Activated CD4-positive, alpha-beta memory T cell treated with anti-CD3 and anti-CD28 coated beads, Interleukin-2, amount 10 ng/mL, durations not matched to agents 7 days and 5 days (primary cell): ENCODE measurements at places on chromosomes 16 and 17. TPM values are rescaled to one million over a fixed set of nuclear protein-coding genes. Genes with fewer than 3 reads are reported as not detected.

Gene SCGB1C2
- total RNA-seq: not detected

Gene SRL
- total RNA-seq: not detected

GRCh38 chr17:57898487-57899311 lies 48.9 kb upstream of the MRPS23 start:
- no peaks in the 10 kb centered on the region for H3K36me3 ChIP-seq
- H3K4me1 ChIP-seq: peaks cover 30% of the 10 kb centered on the region
- no peak overlapping the region for H3K4me3 ChIP-seq
- no peak for DNase-seq
- H3K27me3 ChIP-seq: peaks cover 2% of the 10 kb centered on the region
- H3K27ac ChIP-seq: no peak overlapping the region

GRCh38 chr16:50467943-50468748 lies 80.0 kb upstream of the NKD1 start:
- H3K27me3 ChIP-seq: peaks cover 35% of the 10 kb centered on the region
- DNase-seq: no peak
- H3K36me3 ChIP-seq: no peaks in the 10 kb centered on the region
- peaks cover 9% of the 10 kb centered on the region for H3K4me1 ChIP-seq

Gene CCL3
- 112 TPM for total RNA-seq

- peaks cover 9% of the 10 kb centered on the region for H3K27me3 ChIP-seq
- H3K27ac ChIP-seq: no peak overlapping the region
- H3K4me3 ChIP-seq: no peak overlapping the region
- DNase-seq: no peak
Measured at GRCh38 chr16:48511071-48511540, 98.9 kb downstream of the N4BP1 start.

DNA sequence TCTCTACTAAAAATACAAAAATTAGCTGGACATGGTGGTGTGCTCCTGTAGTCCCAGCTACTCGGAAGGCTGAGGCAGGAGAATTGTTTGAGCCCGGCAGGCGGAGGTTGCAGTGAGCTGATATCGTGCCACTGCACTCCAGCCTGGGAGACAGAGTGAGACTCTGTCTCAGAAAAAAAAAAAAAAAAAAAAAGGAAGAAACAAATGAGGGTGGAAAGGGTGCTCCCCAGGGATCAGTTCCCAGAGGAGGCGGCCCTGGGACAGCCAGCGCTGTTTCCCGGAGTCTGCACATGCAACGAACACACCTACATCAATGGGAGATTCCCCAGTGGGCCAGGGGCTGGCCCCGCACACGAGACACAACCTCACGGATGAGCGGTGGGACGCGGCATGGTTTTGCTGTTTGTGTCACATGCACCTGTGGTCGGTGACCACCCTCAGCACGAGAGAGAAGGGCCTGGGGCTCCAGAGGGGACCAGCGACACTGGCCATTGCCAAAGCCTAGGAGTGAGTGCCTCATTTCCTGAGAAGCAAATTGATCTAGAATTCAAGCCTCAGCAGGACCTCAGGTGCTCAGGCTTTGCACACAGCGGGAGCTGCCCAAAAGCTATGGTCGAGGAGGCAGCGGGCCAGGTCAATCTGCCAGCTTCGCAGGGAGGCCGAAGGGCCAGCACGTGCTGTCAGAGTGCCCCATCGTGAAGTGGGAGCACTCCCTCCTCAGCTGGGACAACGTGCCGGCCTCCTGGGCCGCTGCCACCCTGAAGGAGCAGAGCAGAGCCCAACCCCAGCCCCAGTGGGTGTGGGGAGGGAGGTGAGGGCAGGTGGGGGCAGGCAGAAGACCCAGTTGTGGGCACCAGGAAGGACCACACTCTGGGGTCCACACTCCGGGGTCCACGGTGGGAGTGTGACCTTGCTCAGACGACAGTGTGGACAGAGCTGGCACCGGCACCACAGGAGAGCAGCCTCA lies 13.8 kb upstream of the WDR45B start:
- no peaks in the 10 kb centered on the region for H3K36me3 ChIP-seq
- DNase-seq: no peak
- H3K4me3 ChIP-seq: no peak overlapping the region
- H3K4me1 ChIP-seq: no peaks in the 10 kb centered on the region
- no peaks in the 10 kb centered on the region for H3K27me3 ChIP-seq
- H3K27ac ChIP-seq: no peak overlapping the region

- peaks cover 13% of the 10 kb centered on the region for H3K27me3 ChIP-seq
- H3K36me3 ChIP-seq: no peaks in the 10 kb centered on the region
- H3K27ac ChIP-seq: no peak overlapping the region
- H3K4me1 ChIP-seq: no peaks in the 10 kb centered on the region
Measured at GRCh38 chr17:34720760-34721159, 141.4 kb downstream of the TMEM132E start.

- no peak overlapping the region for H3K4me3 ChIP-seq
Measured at GRCh38 chr16:63461248-63461841, 1425.1 kb upstream of the CDH8 start.

DNA sequence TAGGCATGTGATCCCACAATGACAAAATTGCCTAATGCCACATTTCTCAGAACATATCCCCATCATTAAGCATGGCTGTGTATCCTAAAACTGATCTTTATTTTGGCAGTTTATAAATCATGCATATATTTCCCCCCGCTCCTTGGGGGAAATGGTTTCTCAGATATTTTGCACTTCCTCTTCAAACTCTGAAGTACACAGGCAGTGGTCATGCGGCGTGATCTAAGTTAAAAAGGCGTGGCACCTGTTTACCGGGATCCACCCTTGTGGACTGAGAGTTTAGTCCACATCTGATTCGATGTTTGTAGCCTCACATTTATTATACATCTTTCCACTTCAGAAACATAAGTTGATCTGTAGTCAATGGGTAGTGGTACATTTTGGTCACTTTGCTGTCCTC lies 51.4 kb downstream of the USP10 start:
- H3K27me3 ChIP-seq: no peaks in the 10 kb centered on the region
- peaks cover 30% of the 10 kb centered on the region for H3K36me3 ChIP-seq
- H3K27ac ChIP-seq: peak overlapping the region; percentile 77
- H3K4me3 ChIP-seq: peak overlapping the region; percentile 4
- peak; percentile 34 for DNase-seq

DNA sequence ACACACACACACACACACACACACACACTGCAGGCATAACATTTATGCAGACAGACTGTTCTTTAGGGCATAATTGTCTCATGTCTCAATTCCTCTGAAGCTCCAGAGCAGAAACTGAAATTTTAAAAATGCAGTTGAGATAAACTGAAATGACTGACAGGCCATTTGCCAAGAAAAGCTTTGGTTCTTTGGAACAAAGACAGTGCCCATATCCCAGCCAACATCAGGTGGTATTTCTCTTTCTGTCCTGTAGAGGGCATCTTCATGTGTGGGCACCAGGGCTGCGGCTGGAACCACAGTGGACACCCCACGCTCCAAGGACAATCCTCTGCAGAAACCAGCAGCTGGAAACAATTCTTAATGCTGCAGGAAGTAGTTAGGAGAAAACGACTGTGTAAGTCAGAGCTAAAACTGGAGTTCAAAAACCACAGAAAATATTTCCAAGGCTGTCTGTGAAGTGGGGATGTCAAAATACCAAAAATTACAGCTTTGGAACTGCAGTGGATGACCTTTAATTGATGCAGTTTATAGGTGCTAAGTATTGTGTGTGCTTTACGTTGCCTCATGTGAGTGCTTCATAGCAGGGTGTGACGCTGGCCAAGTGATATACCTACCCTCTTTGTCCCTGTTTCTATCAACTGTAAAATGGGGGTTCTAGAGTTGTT lies 10.6 kb upstream of the MEFV start:
- peaks cover 55% of the 10 kb centered on the region for H3K36me3 ChIP-seq
- H3K4me1 ChIP-seq: peaks cover 27% of the 10 kb centered on the region
- no peak overlapping the region for H3K27ac ChIP-seq
- DNase-seq: no peak

Gene SLC5A11
- not detected for total RNA-seq

Gene HS3ST2
- total RNA-seq: not detected
